CD4-positive, alpha-beta T cell treated with Interleukin-15 for 4 hours (primary cell): ENCODE measurements at places on chromosomes 11 and 22.

- DNase-seq: peak; percentile 34
Observed at GRCh38 chr11:77127235-77127911, 673 bp upstream of the MYO7A start.

DNA sequence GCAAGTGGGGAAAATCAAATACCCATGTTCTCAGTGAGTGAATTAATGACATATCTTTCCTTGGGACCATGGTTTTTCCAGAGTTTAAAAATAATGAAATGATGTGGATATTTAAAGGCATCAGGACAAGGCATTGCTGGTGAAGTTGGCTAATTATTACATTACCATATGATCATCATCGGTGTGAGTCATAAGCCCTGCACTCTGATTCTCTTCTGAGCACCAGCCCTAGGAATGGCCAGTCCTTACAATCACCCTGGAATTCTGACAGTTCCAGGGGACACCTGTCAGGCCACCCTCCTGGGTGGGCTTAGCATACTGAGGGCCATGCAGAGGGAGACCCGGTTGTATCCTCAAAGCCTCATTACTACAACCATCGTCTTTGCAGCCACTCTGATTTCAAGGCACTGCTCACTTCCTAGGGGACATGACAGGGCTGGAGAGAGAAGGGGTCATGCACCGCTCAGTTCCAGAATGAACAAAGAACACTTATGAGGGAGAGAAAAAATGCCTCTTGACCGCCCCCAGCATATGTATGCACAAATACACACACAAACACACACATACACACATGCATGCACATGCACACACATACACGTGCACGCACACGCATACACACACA, 365.0 kb downstream of the MIAT start:
- DNase-seq: no peak

DNA sequence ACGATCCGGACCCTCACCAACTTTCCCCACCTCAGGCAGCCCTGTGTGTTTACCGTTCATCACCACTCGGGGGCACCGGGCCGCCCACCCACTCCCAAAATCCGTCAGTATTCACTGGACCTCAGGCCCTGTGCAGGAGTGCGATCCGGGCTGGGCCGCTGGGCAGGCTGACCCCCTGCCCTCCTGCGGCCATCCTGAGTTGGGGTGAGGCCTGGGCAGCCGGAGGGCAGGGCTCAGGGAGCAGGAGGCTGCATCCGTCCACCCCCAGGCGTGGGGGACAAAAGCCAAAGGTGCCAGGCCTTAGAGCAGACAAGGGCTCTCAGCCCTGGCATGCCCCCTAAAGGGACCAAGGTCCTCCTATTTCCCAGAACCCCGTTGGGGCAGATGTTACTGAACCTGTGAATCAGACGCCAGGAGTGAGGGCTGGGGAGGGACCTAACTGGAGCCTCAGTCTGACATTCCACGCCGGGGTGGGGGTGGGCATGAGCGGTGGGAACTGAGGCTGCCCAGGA, 16.8 kb upstream of the TMEM191C start:
- no peak for DNase-seq

DNA sequence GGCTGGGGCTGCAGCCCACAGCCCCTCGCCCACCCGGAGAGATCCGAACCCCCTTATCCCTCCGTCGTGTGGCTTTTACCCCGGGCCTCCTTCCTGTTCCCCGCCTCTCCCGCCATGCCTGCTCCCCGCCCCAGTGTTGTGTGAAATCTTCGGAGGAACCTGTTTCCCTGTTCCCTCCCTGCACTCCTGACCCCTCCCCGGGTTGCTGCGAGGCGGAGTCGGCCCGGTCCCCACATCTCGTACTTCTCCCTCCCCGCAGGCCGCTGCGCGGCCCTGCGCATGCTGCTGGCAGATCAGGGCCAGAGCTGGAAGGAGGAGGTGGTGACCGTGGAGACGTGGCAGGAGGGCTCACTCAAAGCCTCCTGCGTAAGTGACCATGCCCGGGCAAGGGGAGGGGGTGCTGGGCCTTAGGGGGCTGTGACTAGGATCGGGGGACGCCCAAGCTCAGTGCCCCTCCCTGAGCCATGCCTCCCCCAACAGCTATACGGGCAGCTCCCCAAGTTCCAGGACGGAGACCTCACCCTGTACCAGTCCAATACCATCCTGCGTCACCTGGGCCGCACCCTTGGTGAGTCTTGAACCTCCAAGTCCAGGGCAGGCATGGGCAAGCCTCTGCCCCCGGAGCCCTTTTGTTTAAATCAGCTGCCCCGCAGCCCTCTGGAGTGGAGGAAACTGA, 731 bp downstream of the GSTP1 start:
- no peak for DNase-seq

DNA sequence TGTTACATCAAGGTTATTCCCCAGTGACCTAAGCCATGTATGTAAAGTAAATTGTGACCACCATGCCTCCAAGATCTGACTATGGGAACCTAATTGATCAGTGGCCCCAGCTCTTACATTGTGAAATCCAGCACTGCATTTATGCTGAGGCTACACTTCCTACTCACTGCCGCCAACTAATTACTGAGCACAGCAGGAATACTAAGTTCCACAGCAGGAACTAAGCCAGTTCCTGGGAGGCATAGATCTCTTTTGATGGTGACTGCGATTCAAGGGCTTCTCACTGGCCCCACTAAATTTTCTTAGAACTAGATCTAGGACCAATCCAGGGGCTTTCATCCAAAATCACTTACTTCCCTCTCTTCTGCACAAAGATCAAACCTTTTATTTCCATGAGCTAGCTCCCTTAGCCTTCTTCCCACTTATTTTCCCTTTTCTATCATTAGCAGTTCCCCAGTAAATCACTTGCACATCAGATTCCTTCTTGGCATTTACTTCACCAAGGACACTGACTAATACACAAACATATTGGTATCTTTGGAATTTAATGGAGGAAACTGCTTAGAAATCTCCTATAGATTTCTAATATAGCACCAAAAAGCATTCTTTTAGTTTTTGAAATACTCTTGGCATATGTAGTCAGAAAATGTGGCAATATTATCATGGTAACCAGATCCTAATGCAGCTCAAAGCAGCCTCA, 46.0 kb downstream of the CNTN5 start:
- no peak for DNase-seq

GRCh38 chr11:70490723-70491558, 92.6 kb downstream of the CTTN start:
- no peak for DNase-seq

GRCh38 chr22:35781898-35782297, 64.2 kb downstream of the APOL5 start:
- DNase-seq: no peak

GRCh38 chr22:17897426-17897825, 123.2 kb upstream of the BID start:
- DNase-seq: no peak

DNA sequence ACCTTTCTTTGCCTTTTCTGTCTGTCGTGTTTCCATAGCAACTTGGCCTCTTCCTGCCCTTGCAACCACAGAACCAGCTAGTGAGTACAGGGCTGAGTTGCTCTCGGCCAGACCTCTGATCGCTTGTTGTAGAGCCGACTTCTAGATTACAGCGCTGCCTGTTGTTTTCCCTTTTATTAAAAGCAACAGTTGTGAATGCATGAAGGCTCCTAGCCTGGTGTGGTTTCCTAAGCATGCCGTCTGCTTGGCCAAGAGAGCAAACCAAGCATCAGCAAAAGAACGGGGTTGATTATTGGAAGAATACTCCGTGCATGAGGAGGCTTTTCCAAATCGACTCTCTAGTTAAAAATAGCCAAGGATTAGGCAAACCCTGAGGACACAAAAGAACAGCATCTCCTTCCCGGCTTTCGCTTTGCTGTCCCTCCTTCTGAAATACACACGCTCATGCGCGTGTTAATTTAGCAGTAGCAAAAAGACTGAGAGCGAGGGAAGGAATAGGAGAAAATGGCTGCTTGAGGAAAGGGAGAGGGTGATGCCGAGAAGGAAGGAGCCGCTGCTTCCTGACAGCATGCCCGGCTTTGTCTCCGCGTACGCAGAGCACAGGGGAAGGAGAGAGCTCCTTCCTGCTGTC, 71.5 kb upstream of the TTC12 start:
- DNase-seq: no peak

GRCh38 chr11:6526411-6527135, 29.5 kb downstream of the DNHD1 start:
- DNase-seq: no peak

- peak; percentile 5 for DNase-seq
Observed at GRCh38 chr22:31488346-31488883, 1.2 kb downstream of the EIF4ENIF1 start.

GRCh38 chr22:32904044-32904443, 102.5 kb downstream of the TIMP3 start:
- DNase-seq: no peak

DNA sequence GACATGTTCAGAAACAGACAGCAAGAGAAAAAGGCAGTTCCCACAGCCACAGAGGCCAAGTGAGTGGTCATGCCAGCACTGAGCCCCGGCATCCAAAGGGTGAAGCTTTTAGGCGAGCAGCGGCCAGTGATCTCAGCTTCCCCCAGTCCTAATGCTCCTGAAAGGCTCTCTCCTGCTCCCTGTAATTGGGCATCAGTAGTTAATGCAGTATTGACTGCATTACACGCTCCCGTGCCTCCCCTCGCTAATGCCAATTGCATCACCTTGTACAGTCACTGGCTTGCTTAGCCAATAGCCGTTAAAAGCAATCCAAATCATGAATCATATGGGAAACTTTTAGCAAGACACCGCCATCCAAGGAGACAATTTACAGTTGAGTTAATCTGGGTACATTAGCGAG, 4.9 kb downstream of the LMO1 start:
- no peak for DNase-seq

GRCh38 chr22:38285018-38285417, 12.2 kb upstream of the TMEM184B start:
- DNase-seq: no peak

GRCh38 chr11:17259519-17259918, 17.0 kb upstream of the NUCB2 start:
- DNase-seq: no peak

- DNase-seq: peak; percentile 79
Observed at GRCh38 chr22:45994491-45995404, 17.8 kb upstream of the WNT7B start.

DNA sequence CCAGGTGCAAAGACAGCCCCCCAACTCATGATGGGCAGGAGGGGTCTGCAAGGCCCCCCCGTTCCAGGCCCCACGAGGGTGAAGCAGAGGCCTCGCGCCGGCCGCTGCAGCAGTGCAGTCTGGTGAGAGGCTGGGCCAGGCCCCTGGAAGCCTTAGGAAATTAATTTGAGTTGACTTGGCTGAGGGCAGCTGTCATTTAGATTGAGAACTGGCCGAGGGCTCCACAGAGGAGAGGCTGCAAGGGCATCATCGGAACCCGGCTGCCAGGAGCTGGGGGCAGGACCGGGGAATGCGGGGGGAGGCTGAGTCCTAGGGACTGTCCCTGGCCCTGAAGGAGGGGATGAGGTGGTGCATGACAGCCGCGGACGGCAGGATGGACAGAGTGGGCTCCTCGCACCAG, 39.9 kb downstream of the MN1 start:
- DNase-seq: no peak

GRCh38 chr11:115255006-115255762, 249.0 kb downstream of the CADM1 start:
- DNase-seq: no peak

- no peak for DNase-seq
Observed at GRCh38 chr22:19582033-19582693, 58.0 kb upstream of the CLDN5 start.

GRCh38 chr11:106381895-106382294, 304.4 kb downstream of the AASDHPPT start:
- DNase-seq: no peak

- DNase-seq: no peak
Observed at GRCh38 chr11:2209370-2209801, 37.8 kb upstream of the TH start.

DNA sequence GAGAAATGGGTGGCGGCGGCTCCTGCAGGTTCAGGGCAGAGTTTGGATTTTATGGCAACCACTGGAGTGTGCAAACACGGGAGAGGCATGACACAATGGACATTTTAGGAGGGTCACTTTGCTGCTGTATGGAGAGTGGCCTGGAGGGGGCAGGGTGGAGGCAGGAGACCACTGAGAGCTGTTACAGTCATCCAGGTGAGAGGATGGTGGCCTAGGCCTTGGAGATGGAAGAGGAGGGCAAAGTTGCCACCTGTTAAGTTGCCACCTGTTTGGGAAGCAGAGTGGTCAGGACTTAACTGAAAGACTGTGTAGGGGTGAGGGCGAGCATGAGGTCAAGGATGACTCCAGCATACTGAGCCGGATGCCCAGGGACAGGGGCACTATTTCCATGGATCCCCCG, 2.3 kb upstream of the RAD9A start:
- DNase-seq: peak; percentile 58

GRCh38 chr11:126601550-126602215, 246.2 kb downstream of the ST3GAL4 start:
- DNase-seq: no peak
